ENCODE measurements at places on chromosomes 11 and 22. TPM values are rescaled to one million over a fixed set of nuclear protein-coding genes. Genes with fewer than 3 reads are reported as not detected.

The OR4D9 gene
- not detected for polyA plus RNA-seq

The KRTAP5-2 gene
- polyA plus RNA-seq: not detected

DNA sequence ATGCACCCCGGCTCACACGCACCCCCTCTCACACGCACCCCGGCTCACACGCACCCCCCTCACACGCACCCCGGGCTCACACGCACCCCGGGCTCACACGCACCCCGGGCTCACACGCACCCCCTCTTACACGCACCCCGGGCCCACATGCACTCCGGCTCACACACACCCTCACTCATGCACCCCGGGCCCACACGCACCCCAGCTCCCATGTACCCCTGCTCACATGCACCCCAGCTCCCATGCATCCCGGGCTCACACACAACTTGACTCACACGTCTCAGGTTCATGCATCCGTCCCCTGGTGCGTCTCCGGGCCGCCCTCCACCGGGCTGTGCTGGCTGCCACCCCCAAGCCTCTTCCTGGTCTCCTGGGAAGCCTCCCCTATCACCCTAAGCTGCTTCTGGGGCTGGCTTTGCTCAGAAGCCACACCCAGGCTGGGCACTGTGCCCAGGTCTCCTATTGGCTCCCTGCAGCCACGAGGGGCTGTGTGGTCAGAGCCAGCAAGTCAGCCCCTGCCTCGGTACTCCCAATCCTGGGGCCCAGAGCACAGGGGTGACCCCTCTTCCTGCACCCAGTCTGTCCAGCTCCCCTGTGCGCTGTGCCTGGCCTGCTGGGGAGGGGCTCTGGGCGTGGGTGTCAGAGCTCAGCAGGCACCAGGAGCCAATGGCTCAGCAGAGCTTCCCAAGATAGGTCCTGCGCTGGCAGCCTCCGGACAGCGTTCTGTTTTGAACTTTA lies 16.9 kb downstream of the TSPAN4 start:
- no peak overlapping the region for H3K4me3 ChIP-seq
- H3K27ac ChIP-seq: no peak overlapping the region
- H3K27me3 ChIP-seq: no peaks in the 10 kb centered on the region
- H3K36me3 ChIP-seq: peaks cover 3% of the 10 kb centered on the region
- no peak for DNase-seq

- no peaks in the 10 kb centered on the region for H3K36me3 ChIP-seq
- H3K27me3 ChIP-seq: no peaks in the 10 kb centered on the region
- DNase-seq: peak; percentile 29
- no peak overlapping the region for H3K27ac ChIP-seq
Measured at GRCh38 chr11:76598426-76598839, 72.1 kb downstream of the LRRC32 start.

The MICAL2 gene
- 44.0 TPM for polyA plus RNA-seq

DNA sequence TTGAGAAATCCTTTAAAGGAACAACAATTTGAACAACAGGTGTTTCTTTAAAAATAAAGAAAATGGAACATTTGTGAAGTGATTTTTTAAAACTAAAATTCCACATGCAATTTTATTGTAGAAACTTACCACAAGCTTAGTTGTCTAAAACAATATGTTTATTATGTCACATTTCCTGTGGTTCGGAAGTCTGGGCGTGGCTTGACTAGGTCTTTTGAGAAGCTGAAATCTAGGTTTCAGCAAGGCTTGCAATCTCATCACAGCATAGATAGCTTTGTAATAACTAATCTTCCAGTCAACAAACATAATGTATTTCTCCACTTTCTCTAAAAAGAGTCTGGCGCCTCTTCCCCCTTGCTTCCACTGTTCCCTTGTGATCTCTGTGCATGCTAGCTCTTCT lies 27.0 kb downstream of the MS4A6A start:
- peaks cover 10% of the 10 kb centered on the region for H3K4me1 ChIP-seq
- peaks cover 4% of the 10 kb centered on the region for H3K36me3 ChIP-seq
- no peaks in the 10 kb centered on the region for H3K27me3 ChIP-seq
- H3K27ac ChIP-seq: peak overlapping the region; percentile 65
- H3K4me3 ChIP-seq: peak overlapping the region; percentile 32
- no peak for DNase-seq

The DNAJB7 gene
- polyA plus RNA-seq: not detected

- no peak for DNase-seq
- H3K4me3 ChIP-seq: no peak overlapping the region
- no peaks in the 10 kb centered on the region for H3K27me3 ChIP-seq
- no peaks in the 10 kb centered on the region for H3K4me1 ChIP-seq
Measured at GRCh38 chr11:45983471-45983845, 61.0 kb downstream of the LARGE2 start.

- H3K36me3 ChIP-seq: no peaks in the 10 kb centered on the region
- H3K27ac ChIP-seq: no peak overlapping the region
- H3K27me3 ChIP-seq: peaks cover 32% of the 10 kb centered on the region
- no peak for DNase-seq
- H3K4me3 ChIP-seq: no peak overlapping the region
Measured at GRCh38 chr22:29716814-29717545, 2.8 kb upstream of the CABP7 start.

DNA sequence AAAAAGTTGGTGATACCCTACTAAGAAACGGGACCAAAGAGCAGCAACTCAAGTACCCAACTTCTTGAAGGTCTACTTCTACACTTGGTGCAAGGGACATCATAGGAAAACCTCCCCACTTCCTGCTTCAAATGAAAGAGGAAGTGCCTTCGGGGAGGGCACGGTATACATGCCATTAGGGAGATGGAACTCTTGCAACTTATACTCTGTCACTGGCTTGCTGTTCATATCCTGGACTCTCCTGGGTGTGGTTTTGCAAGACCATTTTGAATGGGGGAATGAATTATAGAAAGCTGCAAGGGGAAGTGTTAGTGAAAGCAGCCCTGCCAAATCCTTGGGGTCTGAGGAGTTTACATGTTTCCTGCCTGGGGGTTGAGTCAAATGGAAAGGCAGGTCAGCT lies 41.9 kb downstream of the CSNK2A3 start:
- no peaks in the 10 kb centered on the region for H3K36me3 ChIP-seq
- H3K4me1 ChIP-seq: peaks cover 24% of the 10 kb centered on the region
- H3K27ac ChIP-seq: no peak overlapping the region
- DNase-seq: peak; percentile 69
- H3K4me3 ChIP-seq: peak overlapping the region; percentile 0

The OR4D10 gene
- polyA plus RNA-seq: not detected

The SC5D gene
- 6.4 TPM for polyA plus RNA-seq

- H3K27me3 ChIP-seq: no peaks in the 10 kb centered on the region
- H3K4me3 ChIP-seq: no peak overlapping the region
- DNase-seq: no peak
- peaks cover 11% of the 10 kb centered on the region for H3K4me1 ChIP-seq
- no peak overlapping the region for H3K27ac ChIP-seq
Measured at GRCh38 chr11:2519862-2520735, 75.3 kb downstream of the KCNQ1 start.

GRCh38 chr22:46796566-46797195 lies 34.2 kb downstream of the TBC1D22A start:
- H3K27me3 ChIP-seq: no peaks in the 10 kb centered on the region
- H3K27ac ChIP-seq: no peak overlapping the region
- H3K4me1 ChIP-seq: peaks cover 2% of the 10 kb centered on the region
- no peak for DNase-seq

The TKFC gene
- 29.6 TPM for polyA plus RNA-seq

The LMO1 gene
- not detected for polyA plus RNA-seq

GRCh38 chr11:130237282-130238006 lies 77.3 kb downstream of the ZBTB44 start:
- H3K36me3 ChIP-seq: peaks cover 37% of the 10 kb centered on the region
- no peak overlapping the region for H3K27ac ChIP-seq
- peaks cover 3% of the 10 kb centered on the region for H3K4me1 ChIP-seq
- DNase-seq: no peak

DNA sequence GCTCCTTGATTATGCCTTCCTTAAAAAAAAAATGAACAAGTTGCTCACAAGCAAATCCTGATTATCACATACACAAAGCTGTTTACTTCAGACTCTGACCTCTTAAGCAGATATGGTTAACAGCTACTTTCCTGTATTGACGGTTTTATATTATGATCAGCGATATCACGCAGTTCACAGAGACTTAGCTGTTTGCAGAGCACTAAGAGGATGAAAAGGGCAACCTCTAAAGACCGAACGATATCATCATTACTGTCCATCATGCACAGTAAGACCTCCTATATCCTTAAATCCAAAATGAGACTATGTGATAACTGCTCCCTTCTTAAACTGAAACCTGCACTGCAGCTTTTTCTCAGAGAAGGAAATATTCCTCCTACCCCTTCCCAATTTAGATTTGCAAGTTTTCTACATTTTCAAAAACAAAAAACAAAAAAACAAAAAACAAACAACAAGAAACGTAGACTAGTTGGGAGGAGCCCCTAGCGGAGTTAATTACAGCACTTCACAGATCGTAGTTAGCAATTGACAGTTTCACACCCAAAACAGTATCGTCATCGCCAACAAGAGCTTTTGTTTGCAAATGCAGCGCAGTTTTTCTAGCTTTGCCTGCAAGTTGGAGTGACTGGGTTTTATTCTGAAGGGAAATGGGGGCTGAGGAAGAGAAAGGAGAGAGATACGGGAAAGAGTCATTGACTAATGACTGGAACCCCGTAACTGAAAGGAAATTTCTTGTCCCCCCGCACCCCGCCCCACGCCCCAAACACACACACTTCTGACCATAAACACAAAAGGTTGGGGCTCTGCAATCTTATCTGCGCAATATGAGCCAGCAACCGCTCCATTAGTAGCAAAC lies 1.2 kb downstream of the DDX6 start:
- peak; percentile 13 for DNase-seq
- peaks cover 10% of the 10 kb centered on the region for H3K36me3 ChIP-seq
- peak overlapping the region; percentile 99 for H3K27ac ChIP-seq
- H3K4me1 ChIP-seq: peaks cover 55% of the 10 kb centered on the region
- no peaks in the 10 kb centered on the region for H3K27me3 ChIP-seq

DNA sequence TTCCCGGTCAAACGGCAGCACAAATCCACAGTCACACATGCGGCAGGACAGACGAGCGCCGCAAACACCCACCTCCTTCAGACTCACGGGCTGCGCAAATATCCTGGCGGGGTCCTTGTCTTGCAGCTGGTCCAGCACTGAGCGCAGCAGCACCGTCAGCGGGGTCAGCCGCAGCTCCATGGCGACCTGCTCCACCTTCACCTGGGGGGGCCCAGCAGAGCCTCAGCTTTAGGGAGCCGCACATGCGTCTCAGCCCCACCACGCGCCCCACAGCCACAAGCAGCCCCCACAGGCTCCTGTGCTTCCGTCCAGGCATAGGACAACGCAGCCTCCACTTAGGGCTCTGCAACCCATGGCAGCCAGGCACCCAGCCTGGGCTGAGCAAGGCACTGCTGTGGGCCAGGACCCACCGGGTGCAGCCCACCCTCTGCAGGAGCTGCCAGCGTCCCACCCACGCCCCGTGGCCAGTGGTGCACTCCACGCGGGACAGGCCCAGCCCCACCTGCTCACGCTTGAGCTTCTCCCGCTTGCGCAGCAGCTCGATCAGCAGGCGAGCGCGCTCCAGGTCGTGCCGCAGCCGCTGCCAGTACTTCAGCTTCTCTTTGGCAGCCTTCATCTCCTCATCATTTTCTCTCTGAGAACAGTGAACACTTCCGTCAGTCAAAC lies 29.1 kb downstream of the BRD1 start:
- peaks cover 94% of the 10 kb centered on the region for H3K36me3 ChIP-seq
- no peaks in the 10 kb centered on the region for H3K4me1 ChIP-seq
- H3K27me3 ChIP-seq: no peaks in the 10 kb centered on the region

The MPZL2 gene
- polyA plus RNA-seq: 9.2 TPM

GRCh38 chr22:38285018-38285417 lies 12.2 kb upstream of the TMEM184B start:
- no peak overlapping the region for H3K27ac ChIP-seq
- no peaks in the 10 kb centered on the region for H3K4me1 ChIP-seq
- H3K27me3 ChIP-seq: no peaks in the 10 kb centered on the region
- H3K4me3 ChIP-seq: no peak overlapping the region
- no peaks in the 10 kb centered on the region for H3K36me3 ChIP-seq

GRCh38 chr11:111302298-111302697 lies 4.0 kb downstream of the POU2AF3 start:
- H3K4me1 ChIP-seq: peaks cover 9% of the 10 kb centered on the region
- DNase-seq: no peak

GRCh38 chr11:114169821-114170220 lies 110.3 kb downstream of the ZBTB16 start:
- no peak overlapping the region for H3K27ac ChIP-seq
- no peak for DNase-seq
- H3K36me3 ChIP-seq: no peaks in the 10 kb centered on the region

DNA sequence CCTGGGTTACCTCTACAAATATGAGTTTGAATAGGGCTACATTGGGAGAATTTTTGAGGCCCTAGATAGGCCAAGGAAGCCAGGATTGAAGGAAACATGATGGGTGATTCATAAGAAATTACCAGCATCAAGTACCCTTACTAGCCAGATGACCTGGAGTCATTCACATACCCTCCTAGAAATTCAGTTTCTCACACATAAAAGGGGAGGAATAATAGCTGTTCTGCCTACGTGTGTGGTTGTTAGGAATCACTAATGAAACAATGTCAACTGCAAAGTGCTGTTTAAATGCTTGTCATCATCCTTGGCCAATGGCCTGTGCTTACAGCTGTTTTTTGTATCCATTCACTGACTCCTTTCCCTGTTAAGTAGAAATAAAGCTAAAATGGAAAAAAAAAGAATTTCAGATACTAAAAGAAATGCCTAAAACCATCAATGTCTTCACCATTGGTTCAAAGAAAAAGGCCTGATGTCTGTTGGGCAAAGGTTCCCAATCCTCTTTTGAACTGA lies 114.4 kb downstream of the NCAM1 start:
- H3K4me1 ChIP-seq: no peaks in the 10 kb centered on the region
- H3K36me3 ChIP-seq: no peaks in the 10 kb centered on the region
- no peak overlapping the region for H3K27ac ChIP-seq
- DNase-seq: no peak
- H3K4me3 ChIP-seq: no peak overlapping the region
- no peaks in the 10 kb centered on the region for H3K27me3 ChIP-seq

The DDTL gene
- polyA plus RNA-seq: 0.25 TPM

DNA sequence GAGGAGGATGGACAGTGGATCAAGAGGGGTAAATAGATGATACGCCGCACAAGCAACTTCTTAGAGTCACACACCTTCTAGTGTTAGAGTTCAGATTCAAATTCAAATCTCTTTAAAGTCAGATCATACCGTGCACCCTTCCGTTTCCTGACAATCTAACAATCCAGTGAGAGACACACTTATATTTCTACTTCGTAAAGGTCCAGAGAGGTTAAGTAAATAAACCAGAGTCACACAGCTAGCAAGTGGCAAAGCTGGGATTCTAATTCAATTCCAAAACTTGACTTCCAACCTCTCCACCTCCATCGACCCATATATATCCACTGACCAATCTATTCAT lies 34.0 kb downstream of the MIAT start:
- H3K36me3 ChIP-seq: peaks cover 8% of the 10 kb centered on the region
- H3K27ac ChIP-seq: no peak overlapping the region
- H3K4me1 ChIP-seq: no peaks in the 10 kb centered on the region

- H3K4me3 ChIP-seq: no peak overlapping the region
- DNase-seq: no peak
- peaks cover 90% of the 10 kb centered on the region for H3K36me3 ChIP-seq
Measured at GRCh38 chr11:597166-597725, 18.5 kb downstream of the IRF7 start.

GRCh38 chr11:125416981-125417935 lies 78.8 kb downstream of the FEZ1 start:
- H3K27ac ChIP-seq: no peak overlapping the region
- DNase-seq: no peak
- H3K27me3 ChIP-seq: no peaks in the 10 kb centered on the region
- no peaks in the 10 kb centered on the region for H3K36me3 ChIP-seq
- H3K4me1 ChIP-seq: no peaks in the 10 kb centered on the region
- H3K4me3 ChIP-seq: no peak overlapping the region

- H3K4me1 ChIP-seq: no peaks in the 10 kb centered on the region
- H3K27ac ChIP-seq: no peak overlapping the region
- DNase-seq: no peak
- H3K36me3 ChIP-seq: no peaks in the 10 kb centered on the region
Measured at GRCh38 chr22:30861131-30861530, 107.4 kb downstream of the MORC2 start.
